ENCODE measurements at places on chromosomes 6 and 20.

DNA sequence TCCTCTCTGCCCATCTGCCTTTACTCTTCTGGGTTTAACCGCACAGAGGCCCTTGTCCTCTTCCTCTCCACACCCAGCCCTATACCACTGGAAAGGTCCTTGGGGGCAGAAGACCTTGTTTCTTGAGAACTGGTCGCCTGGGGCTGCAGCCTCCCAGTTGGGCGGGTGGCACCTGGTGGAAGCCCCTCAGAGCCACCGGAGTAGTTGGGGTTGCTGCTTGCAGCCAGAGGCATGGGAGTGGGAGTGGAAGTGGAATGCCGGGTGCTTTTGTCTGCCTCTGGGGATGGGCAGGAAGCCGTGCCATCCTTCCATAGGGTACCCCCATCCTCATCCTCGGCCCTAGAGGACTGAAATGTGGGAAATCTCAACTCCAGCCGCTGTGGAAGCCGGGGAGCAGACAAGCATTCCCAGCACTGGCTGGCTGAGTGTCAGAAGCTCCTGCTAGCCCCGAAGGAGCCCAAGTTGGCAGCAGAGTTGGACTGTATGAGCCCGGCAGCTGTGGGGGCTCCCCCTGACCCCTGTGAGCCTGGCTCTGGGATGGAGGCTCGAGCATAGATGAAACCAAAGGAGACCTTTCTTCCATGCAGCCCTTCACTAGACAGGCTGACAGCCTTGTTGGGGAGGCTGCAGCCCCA, 1.2 kb downstream of the VSTM2L start:
- no peak for DNase-seq

GRCh38 chr20:63854069-63854765, 7.1 kb upstream of the ABHD16B start:
- DNase-seq: no peak

- no peak for DNase-seq
Measured at GRCh38 chr20:10730629-10731183, 56.9 kb upstream of the JAG1 start.

DNA sequence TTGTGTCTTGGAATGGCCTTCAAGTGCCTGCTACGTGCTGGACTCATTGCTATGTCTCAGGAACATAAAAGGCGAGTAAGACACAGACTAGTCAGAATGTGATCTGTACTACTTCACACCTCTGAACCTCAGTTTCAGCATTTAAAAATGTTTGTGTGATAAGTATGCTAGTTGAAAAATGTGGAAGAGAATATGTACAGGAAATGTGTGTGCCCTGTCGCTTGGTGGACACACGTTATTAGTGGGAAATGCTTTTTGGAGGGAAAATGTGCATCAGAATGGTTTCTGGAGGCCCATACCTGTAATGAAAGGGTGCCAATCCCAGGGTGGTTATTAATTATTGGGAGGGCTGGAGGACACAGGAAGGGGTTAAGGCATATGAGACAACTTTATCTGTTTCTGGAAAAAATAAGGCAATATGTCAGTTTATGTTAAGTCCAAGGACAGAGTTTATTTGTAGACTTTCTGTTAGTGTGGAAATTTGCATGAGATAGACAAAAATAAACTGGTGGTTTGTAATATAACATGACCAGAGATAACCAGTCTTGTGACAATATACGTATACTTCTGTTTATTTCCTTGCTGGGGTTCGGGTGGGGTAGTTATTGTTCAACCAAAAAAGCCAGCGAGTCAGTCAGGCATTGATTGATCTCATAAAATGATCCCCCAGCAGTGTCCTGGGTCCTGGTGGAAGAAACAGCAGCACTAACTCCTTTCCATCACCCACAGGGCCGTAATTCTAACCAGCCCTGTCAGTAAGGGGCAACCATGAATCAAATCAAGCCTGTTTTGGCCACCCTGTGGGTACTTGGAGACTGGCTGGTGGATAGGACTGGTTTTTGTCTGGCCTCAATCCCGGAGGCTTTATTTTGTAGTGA, 117.9 kb downstream of the JARID2 start:
- no peak for DNase-seq

DNA sequence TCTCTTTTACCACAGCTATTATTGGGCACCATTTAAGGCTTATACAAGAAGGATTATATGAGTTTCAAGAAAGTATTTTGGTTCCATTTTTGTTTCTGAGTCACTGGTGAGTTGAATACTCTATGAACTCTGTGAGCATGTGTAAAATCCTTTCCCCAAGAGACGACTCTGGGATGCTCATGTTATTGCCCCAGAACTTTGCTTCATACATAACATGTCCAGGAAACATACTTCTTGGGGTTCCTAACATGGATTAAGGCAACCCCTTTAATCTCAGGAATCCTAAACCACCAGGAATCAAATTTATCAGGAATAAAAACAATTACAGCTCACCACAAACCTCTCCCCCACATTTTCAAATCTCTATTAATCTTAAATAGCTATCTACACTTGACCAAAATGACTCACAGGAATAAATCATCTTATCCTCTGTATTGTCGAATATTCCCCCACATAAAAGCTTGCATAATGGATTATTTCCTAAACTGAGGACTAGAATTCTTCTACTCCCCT, 117.5 kb upstream of the COL21A1 start:
- DNase-seq: no peak

- no peak for DNase-seq
Measured at GRCh38 chr6:122393351-122393896, 6.0 kb upstream of the HSF2 start.

GRCh38 chr6:1393641-1394283, 4.4 kb downstream of the FOXF2 start:
- DNase-seq: no peak

- DNase-seq: no peak
Measured at GRCh38 chr6:137843211-137843610, 23.8 kb upstream of the TNFAIP3 start.

DNA sequence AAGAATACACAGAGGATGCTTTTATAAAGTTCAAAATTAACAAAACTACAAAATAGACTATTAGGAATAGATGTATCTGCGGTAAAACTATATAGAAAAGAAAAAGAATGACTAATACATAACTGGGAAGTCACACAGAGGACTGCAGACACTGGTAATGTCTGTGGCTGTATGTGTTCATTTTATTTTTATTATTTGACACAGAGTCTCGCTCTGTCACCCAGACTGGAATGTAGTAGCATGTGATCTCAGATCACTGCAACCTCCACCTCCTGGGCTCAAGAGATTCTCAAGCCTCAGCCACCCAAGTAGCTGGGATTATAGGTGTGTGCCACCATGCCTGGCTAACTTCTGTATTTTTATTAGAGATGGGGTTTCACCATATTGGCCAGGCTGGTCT, 38.9 kb downstream of the ESF1 start:
- DNase-seq: no peak

- DNase-seq: no peak
Measured at GRCh38 chr20:7113577-7114466, 346.3 kb downstream of the BMP2 start.

- no peak for DNase-seq
Measured at GRCh38 chr20:34112600-34113101, 608 bp upstream of the EIF2S2 start.

DNA sequence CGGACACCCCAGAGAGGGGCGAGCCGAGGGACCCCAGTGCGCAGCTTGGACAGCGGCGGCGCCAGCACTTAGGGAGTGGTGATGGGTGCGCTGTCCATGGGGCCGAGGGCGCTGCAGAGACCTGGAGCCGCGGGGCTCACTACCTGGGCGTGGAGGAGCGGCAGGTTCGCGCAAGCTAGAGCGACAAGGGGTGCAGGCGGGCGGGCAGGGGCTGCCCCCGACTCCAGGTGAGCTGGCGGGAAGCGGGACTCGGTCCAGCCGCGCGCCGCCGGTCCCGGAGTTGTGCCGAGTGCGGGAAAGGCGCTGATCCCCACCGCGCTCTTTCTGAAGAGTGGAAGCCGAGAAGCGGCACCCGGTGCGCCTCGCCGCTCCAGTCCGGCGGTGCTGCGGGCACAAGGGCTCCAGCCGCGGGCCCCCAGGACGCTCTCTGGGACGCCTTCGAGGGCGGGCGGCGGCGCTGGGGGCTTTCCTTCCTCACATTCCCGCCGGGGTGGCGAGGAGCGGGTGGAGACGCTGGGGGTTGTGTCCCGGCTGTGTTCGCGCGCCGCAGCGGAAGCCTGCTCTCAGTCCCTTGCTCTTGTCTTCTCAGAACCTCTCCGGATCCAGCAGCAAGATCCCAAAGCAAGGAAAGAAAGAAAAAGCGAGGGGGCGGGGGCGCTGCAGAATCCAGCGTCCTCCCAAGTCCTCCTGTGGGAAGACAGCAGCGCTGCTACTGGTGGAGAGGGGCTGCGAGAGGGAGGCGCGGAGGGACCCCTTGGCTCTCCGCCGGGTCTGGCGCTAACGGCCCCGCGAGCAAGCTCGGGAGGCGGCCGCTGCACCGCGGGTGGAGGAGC, at the start of gene B3GAT2:
B3GAT2 (minus strand) TSS at position 610 of the 833 bp plus-strand sequence. CDS start 631 bp downstream, outside the sequence.
- no peak for DNase-seq

GRCh38 chr20:32354592-32355416, 3.3 kb upstream of the ASXL1 start:
- DNase-seq: no peak

DNA sequence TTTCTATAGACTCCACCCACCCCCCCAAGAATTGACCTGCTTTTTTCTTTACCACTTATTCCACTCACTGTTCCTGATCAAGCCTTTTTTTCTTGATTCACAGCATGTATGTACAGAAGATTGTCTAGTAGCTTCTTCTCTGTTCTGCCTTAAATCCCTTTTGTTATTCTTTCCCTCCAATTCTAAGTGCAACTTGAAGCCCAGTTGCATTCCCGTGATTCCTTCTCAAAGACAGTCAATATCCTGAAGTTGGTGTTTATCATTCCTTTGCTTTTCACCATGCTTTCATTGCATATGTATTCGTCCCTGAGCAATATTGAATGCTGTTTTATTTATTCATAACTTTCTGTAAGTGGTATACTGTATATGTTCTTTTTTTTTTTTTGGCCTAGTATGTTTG, 21.0 kb downstream of the XRN2 start:
- no peak for DNase-seq

DNA sequence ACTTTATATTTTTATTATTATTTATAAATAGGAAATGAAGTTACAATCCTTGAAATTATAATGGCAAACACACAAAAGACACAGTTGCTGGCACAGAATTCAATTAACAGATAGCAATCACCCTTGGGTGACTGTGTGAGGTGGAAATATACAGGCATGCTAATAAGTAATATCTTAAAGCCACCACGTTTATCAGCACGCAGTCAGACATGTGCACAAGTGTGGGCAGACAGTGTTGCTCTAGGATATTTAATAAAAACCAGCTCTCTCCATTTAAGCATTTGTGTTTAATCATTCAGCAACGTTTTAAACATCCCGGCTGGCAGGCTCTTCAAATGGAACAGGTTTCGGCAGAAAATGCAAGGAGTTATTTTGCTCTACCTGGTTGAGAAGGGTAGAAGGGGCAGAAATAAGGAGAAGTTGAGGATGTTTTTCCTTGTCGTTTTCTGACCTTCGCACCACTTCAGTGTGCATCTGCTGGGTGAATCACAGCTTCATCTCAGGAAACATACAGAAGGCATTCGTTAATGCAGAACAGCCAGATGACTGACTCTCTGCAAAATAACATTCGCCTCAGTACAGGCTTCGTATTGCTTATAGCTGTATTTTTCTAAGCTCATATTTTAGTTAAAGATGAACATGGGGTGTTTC, 585.1 kb downstream of the QKI start:
- no peak for DNase-seq

GRCh38 chr20:22098511-22098910, 393.0 kb downstream of the PAX1 start:
- no peak for DNase-seq

GRCh38 chr20:60897976-60898375, 354.1 kb upstream of the CDH4 start:
- no peak for DNase-seq

DNA sequence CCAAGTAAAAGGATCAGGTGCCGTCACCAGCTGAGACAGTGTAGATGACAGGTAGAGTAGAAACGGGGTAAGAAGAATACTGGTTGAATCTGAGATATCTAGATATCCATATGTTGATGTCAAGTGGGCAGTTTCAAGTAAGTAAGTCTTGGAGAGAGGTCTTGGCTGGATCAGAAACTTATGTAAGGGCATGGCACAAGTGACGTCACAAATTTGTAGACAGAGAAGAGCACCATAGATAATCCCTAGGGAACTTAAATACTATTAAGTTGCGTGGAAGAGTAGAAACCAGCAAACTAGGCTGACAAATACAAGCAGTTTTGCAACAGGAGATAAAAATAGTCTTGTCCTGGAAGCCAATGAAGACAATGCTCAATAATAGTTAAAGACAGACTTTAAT, 123.2 kb downstream of the KHDRBS2 start:
- no peak for DNase-seq

Measured in activated CD8-positive, alpha-beta memory T cell treated with anti-CD3 and anti-CD28 coated beads for 4 hours (primary cell).